ENCODE measurements at places on chromosomes 1 and 21.

GRCh38 chr21:34889320-34889675 lies 159.8 kb downstream of the RUNX1 start:
- DNase-seq, result peak; percentile 42

- DNase-seq, result no peak
These were observed 12.1 kb downstream of the EPHA2 start for GRCh38 chr1:16143566-16144324.

DNA sequence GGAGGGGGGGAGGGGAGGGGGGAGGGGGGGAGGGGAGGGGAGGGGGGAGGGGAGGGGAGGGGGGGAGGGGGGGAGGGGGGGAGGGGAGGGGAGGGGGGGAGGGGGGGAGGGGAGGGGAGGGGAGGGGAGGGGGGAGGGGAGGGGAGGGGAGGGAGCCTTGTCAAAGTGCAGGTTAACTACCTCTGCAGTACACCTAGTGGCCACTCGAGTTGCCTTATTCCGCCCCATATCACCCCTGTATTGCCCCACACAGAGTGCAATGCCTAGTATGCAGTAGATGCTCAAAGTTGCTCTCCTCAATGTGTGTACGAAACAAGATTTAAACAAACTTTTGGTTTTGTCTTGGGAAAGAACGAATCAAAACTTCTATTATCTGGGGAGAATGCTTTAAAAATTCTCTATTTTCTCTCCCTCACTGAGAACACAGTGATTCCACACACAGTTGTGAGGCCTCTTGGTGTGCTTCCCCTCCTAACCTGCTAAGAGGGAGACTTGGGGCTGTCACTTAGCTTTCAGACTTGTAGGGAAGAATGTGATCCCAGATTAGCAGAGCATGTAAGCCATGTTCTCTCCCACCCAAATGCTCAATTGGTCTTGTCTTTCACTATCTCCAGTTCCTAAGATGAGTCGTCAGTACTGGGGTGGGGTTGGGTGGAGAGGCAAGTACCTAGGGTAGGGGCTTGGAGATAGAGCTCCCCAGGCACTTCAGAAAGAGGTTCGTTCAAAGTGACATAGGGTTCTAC lies 79.7 kb upstream of the MAP10 start:
- no peak for DNase-seq

- peak; percentile 27 for DNase-seq
These were observed 35.2 kb downstream of the URB2 start for GRCh38 chr1:229661022-229661877.

DNA sequence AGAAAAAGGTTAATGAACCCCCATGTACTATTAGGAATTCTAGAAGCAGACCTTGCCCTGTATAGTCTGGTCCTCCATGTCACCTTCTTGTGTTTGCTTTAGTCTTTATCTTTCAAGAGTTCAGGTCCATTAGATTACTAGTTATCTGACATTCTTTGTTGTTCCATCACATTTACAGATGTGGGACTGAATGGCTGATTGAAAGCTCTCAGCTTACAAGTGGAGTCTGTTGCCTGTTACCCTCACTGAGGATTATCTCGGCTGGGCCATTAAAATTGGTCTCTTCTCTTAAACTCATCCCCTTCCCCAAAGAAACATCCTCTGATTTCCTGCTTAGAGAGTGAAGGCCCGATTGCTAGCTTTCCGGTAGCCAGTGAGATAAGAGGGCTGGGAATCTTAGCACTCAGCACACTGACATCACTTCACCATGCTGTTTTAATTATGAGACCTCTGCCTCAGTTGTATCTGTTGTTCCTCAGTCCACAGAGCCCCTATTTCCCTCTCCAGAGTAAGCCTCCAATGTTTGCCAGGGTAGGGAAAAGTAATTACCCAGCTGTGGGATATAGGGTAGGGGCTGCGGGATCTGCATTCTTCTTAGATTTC lies 76.8 kb downstream of the LPGAT1 start:
- DNase-seq, result no peak

GRCh38 chr1:111672331-111672730 lies 52.7 kb downstream of the RAP1A start:
- no peak for DNase-seq

GRCh38 chr1:205535096-205535495 lies 30.6 kb downstream of the CDK18 start:
- no peak for DNase-seq

GRCh38 chr1:114209971-114210370 lies 56.3 kb upstream of the SYT6 start:
- DNase-seq, result no peak

DNA sequence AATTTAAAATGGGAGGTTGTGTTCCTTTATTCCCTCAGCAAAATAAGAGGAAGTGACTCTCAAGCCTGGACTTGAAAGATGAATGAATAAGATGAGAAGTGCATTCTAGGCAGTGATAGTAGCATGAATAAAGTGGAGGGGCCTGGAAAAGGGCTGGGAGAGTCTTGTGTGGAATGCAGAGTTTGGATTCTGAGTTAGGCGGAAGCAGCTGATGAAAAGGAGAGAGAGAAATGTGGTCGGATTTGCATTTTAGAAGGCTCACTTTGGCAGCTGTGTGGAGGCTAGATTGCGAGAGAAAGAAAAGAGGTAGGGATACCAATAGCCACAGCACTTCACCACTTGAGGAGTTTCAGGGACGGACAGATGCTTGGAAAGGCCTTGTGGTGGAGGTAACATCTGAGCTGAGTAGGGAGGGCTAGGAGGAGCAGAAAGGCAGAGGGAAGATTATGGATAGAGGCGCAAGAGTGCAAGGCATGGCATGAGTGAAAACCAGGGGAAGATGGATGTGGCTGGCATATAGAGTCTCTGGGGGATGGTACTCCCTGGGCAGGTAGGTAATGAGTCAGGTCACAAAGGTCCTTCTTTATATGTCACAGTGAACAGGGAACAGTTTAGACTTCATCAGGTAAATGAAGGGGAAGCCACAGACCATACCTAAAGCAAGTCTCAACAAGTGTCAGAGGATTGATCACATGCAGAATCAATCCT lies 59.6 kb downstream of the ST3GAL3 start:
- peak; percentile 34 for DNase-seq

- DNase-seq, result no peak
These were observed 407.5 kb downstream of the SETD4 start for GRCh38 chr21:35652872-35653271.
